ENCODE measurements at places on chromosomes 4 and X. TPM values are rescaled to one million over a fixed set of nuclear protein-coding genes. Genes with fewer than 3 reads are reported as not detected.

The PPP4R3C gene
- not detected for total RNA-seq

DNA sequence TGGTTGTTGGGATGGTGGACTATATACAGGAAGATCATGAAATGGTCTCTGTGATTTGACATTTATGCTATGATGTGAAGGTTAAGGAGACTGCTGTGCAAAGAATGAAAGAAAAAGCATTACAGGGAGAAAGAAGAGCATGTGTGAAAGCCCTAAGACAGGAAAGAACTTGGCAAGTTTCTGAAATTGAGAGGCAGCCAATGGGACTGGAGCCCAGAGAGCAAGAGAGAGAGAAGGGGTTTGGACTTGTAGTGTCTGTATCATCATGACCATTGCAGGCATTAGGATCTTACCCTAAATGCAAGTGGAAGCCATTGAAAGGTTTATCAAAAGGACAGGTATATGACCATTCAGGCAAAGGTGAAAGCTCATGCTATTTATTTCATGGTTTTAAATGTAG, 147.1 kb downstream of the NAA11 start:
- no peak for DNase-seq

DNA sequence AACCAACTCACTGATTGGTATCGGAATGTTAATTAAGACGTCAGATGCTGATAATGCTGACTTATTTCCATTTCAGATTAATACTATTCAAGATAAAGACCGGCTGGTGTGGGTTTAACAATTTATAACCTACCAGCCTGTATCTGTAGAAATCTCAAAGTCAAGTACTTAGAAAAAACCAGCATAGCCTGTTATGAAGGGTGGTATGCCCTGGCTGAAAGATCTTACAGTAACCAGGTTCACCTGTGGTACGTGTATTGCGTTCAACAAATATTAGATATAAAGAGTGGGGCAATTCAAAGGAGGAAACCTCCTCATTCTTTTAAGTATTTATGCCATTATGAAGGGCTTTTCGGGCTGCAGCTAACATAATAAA, 240.8 kb upstream of the ANXA3 start:
- DNase-seq, result no peak

GRCh38 chr4:42632653-42633382, 24.1 kb downstream of the ATP8A1 start:
- DNase-seq, result no peak

The MEPE gene
- not detected for total RNA-seq

GRCh38 chrX:129600981-129601424, 53.8 kb downstream of the APLN start:
- DNase-seq, result no peak

- peak; percentile 73 for DNase-seq
These were observed 17.3 kb downstream of the CTPS2 start for GRCh38 chrX:16695079-16695676.

The STK32B gene
- total RNA-seq, result 2.5 TPM

All from glutamatergic neuron (in vitro differentiated cells).